ENCODE measurements at places on chromosomes 7 and 10.

DNA sequence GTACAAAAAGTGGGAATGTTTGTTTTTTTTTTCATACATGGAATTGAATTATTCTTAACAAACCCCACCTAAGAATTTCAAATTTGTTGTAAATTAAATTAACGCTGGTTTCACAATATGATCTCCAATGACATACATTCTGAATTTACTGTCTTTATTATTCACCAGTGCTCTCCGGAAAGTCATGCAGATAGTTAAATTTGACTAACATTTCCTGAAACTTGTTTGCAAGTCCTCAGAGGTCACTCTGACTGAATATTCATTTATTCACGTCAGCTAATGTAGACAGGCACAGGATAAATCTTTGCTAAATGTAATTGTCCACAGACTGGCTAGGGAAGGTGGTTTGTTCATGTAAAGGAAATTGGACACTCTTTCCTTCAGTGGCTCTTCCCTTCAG is 730.4 kb downstream of the PHTF2 start:
- no peak for DNase-seq

- DNase-seq, result no peak
Observed at GRCh38 chr7:56256108-56256507, 139.9 kb upstream of the NUPR2 start.

GRCh38 chr7:52540041-52540440 is 495.4 kb upstream of the POM121L12 start:
- no peak for DNase-seq

DNA sequence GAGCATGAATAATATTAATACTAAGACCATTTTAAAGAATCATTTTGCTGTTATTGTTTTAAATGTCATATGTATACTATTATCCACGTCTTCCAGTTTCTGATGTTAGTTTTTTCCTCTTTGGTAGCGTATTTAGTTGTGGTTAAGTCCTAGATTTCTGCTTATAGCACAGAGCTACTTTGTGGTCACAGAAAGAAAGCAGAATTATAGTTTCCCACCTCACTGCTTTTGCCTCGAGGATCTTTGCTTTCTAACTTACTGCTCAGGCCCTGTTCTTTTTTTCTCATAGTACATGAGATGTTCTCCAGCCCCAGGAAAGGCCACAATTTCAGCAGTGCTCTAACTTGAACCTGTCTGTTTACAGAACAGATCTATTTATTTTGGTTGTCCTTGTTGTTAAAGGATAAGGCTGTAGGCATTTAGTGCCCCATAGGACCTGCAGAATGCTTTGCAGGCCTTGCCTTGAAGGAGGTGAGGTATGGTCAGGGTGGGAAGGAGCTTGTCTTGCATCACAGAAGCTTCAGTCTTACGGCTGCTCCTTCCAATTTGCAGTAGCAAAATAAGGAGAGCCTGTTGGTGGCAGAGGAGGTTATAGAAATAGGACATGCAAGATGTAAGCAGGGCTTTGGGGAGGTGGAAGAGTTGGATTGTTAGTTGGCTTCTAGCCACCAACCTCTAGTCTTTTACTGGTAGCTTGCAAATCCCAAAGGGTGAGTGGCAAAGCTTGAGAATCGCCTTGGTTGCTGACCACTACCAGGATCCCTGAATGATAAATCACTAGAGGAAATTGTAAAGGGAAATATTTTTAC is 129.1 kb downstream of the LRRC4 start:
- DNase-seq, result no peak

DNA sequence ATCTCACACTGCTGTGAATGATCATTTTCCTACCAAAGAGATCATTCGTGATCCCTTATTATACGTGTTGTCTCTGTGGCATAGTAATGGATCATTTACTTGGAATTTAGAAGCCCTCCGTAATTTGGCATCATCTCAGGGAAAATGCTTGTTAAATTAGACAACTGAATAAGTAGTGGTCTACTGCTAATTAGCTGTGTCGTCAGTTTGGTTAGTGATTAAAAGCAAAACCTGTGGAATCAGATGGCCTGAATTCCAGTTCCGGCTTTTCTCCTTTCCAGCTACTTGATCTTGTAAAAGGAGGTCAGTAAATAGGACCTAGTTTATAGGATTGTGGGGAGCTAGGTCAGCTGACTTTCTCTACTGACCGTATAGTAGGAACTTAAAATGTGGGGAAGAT is 65.6 kb downstream of the RBM33 start:
- no peak for DNase-seq

GRCh38 chr7:64313740-64314491 is at the start of gene ZNF736:
ZNF736 (plus strand) TSS chr7:64313961; CDS start chr7:64314151, 190 bp downstream.
- peak; percentile 91 for DNase-seq

- peak; percentile 13 for DNase-seq
Observed at GRCh38 chr7:122013065-122013464, 131.0 kb downstream of the AASS start.

GRCh38 chr7:41809940-41810576 is 107.2 kb upstream of the INHBA start:
- DNase-seq, result no peak

DNA sequence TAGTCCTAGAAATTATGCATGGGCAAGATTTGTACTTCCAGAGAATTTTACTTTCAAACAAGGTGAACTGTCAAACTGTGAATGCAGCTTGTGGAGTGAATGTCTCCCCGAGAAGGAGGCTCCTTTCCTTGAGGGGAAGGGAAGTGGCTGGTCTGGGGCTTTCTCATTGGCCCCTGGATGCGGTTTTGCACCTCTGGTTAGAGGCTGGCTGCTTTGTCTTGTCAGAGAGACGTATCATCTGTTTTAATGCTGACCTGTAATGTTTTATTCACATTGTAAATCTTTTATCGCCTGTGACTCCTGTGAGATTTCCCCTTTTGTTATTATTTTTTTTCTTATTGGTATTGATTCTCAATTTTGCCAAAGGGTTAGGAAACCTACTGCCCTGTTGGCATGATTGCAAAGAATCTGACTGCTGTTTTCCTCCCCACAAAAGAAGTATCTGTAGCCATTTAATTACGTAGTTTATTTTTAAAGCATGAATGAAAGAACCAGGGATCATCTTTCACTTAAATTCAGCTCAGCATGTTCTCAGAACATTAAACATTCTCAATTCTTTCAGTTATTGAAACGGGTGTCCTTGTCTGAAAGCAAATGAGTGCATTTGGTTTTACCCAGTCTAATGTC is 238.3 kb upstream of the NFE2L3 start:
- no peak for DNase-seq

DNA sequence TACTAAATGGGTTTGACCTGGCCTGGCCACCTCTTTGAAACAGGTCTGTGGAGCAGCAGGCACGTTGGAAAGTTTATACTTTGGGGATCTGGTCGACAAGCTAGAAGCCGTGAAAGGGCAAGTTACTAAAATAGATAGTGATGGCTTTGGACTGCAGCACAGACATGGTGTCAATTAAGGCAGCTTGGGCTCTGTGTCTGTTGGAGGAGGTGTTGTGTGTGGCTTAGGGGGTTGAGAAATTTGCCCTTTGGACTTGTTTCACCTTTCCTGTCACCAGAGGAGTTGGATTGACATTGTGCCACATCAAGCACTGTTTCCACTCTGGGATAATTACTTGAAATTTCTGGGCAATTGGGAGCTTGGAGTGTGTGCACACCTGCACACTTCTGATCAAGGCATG is 251.8 kb upstream of the MKI67 start:
- no peak for DNase-seq

DNA sequence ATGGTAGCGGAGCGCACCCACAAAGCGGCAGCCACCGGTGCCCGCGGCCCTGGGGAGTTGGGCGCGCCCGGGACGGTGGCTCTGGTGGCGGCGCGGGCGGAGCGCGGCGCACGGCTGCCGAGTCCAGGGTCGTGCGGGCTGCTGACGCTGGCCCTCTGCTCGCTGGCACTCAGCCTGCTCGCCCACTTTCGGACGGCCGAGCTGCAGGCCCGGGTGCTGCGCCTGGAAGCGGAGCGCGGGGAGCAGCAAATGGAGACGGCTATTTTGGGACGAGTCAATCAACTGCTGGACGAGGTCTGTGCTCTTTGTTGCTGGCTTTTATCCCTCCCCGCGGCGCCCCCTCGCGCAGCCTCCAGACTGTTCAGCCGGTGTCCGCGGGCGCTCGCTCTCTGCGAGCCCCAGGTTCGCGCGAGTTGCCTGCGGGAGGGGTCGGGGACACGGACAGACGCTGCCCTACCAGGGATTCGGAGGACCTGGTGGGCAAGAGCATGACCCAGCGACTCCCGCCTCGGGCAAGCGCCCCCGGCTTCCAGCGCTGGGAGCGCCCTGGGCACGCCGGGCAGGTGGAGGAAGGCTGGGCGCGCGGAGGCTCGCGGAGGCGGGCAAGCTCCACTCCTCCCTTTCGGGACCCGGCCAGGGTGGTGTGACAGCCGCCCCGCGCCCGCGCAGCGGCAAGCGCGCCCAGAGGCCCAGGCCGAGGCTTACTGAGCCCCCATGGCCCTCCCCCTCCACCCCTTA is 887 bp downstream of the COL13A1 start:
- DNase-seq, result no peak

DNA sequence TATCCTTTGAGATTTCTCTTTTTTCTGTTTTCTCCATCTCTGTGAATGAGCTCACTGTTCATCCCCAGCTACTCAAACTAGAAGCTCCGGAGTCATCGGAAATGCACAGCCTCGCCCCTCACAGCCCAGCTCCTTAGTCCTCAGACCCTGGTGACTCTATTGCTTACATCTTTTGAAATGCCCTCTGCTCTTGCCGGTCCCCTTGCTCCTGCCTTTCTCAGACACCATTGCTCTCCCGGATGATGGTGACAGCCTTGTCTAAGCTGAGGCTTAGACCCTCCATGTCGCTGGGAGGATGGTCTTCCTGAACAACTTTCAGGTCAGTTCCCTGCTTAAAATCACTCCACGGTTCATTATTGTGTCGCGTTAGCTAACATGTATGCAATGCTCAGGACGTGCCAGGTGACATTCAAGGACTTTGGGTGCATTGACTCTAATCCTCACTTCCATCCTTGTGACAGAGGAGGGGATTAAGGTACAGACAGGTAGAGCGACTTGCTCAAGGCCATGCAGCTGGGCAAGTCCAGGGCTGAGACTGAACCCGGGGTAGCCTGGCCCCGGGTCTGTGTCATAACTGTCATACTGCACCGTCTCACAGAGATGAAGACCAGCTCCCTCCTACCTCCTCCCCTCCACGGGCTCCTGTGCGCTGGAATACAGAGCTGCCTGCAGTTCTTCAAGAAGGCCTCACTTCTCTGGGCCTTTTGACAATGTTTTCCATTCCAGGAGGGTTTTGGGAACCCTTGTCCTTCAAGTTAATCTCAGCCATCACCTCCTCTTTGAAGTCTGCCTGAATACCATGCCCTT is 4.3 kb upstream of the UCMA start:
- no peak for DNase-seq

GRCh38 chr7:51067258-51067657 is 249.4 kb downstream of the COBL start:
- DNase-seq, result no peak

GRCh38 chr7:2894118-2894940 is 50.2 kb upstream of the GNA12 start:
- DNase-seq, result peak; percentile 78

DNA sequence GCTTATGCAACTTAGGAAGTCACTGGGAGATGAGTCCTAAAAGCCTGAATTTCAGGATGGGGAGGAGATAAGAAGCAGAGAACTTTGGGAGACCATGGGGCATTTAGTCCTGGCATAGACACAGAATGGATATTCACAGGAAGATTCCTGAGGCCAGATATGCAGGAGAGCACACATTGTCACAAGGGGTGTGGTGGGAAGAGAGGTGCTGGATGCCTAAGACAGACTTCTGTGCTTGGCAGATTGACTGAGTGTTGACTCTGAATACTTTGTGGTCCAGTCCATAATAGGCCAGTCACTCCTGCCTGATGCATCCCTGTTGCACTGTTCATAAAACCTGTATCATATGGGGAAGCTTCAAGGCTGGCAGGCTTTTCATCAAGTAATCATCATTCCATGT is 18.5 kb downstream of the SRI start:
- no peak for DNase-seq

DNA sequence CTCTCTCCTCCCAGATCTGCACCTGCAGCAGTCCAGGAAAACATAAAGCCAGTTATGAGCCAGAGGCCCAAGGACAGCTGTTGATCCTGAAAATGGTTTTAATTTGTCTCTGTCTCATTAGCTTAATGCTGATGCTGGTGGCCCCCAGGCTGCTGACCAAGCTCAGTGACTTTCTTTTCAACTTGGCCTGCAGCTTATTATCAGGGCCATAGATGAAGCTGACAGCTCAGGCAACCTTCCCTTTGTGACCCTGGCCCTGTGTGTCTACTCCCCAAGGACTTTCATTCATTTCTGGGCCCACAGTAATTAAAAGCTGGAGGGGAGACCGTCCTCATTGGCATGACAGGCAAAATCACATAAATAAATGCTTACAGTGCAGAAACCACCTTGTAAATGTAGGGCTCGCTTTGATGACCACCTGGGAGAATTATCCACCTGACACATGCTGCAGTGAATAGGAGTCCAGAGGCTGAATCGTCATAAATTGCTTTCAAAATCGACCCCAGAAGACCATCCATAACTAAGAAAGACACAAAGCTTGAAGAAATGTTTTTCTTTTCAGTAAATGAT is 138.5 kb downstream of the NPY start:
- DNase-seq, result no peak

DNA sequence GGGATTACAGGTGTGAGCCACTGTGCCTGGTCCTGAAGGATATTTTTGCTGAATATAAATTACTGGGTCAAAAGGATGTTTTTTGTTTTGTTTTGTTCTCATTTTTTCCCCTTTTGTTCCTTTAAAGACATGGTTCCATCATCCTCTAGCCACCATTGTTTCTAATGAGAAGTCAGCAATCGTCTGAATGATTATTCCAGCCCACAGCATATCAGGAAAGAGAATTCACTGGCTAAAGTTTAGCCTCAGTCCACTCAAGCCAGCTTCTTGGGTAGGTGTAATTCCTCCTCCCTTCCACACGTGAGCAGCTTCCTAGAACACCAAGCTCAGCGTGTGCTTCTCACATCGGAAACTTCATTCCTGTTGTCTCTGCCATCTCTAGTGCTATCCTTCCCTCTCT is 112.8 kb upstream of the INSIG1 start:
- DNase-seq, result no peak

GRCh38 chr10:77926566-77927401 is at the start of gene DLG5:
DLG5 (minus strand) TSS chr10:77926755; CDS start chr10:77926520, 235 bp downstream.
- peak; percentile 38 for DNase-seq

DNA sequence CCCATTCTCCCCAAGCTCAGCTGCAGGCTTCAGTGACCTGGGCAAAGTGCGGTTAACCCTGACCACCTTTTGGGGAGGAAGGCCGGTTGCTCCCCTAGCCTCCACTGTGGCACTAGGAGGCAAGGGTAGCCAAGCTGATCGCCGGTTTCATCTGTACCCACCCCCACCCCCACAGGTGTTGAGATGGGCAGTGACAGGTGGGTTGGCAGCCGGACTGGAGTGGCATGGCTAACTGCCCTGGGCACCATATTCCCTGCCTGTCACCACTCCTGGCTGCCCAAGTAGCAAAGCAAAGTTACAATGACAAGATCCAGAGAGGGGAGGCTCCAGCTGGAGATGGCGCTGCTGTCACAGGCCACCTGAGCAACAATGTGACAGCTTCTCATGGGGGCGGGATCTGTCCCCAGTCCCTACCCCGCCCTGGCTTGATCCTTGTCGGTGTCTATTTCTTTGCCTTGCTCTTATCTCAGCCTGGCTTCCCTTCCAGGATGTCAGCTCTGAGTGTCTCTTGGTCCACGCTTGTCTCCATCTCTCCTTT is 27.0 kb upstream of the BMS1 start:
- DNase-seq, result no peak

GRCh38 chr7:120735791-120736190 is 122.2 kb downstream of the TSPAN12 start:
- no peak for DNase-seq

- no peak for DNase-seq
Observed at GRCh38 chr10:99656199-99657064, 2.9 kb upstream of the ENTPD7 start.

GRCh38 chr7:151411551-151411950 is 1.7 kb upstream of the WDR86 start:
- no peak for DNase-seq
